RWPE1 (cell line): ENCODE measurements at places on chromosomes 11 and 22.

DNA sequence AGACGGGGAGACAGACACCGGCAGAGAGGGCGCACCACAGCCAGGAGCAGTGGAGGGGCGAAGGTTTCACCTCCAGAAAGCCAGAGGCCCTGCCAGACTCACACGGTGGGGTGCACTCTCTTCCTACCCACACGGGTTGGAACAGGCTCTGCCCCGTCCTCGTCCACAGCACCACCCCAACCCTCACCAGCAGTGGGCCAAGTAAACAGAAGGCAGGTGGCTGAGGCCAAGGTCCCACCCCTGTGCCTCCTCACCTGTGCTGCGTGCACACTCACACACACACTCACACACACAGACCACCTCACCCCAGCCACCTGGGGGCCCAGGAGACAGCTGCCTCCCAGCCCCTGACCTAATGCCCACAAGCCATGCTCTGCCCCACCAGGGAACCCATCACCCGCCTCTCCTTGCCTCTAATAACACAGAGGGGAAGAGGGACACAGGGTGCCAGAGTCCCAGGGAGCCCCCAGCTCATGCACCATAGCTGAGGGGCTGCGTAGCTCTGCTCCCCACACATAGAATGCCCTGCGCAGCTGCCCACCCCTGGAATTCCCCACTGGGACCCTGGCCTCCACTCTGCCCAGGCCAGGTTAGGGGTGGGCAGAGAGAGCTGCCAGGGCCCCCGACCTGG, 3.1 kb downstream of the CYB5R3 start:
- no peak for DNase-seq

- no peak for DNase-seq
These were observed 49.7 kb downstream of the ST14 start for GRCh38 chr11:130209128-130209932.

DNA sequence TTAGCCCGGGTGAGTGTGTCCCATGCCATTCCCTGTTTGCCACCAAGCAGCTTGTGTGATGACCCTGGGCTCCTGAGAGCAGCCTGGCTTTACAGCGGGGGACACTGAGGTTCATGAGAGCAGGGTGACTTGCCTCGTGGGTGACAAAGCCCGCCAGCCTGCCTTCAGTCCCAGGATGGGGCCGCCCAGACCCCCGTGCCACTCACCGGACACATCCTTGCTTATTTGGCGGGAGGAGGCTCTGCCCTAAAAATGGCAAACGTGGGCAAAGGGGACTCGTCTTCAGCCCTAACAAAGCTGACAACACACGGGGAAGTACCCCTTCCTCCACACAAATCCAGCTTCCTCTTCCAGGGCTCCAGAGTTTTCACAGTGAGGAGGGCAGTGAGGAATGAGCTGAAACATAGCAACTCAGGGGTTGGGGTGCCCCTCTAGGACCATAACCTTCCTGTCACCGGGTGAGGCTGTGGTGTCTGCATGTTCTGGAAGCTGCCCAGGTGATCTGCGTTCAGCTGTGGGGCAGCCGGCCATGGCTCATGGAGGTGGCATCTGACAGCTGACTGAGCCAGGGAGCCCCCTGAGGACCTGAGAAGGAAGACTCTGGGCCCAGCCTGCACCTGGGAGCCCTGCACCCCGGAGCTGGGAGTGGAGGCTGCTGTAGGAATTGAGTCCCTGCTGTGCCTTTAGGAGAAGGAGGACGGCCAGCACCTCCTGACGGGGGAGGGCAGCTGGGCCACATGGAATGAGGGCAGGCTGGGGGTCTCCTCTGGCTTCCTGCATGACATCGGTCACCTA, 16.7 kb downstream of the RIBC2 start:
- no peak for DNase-seq

- DNase-seq = no peak
These were observed 23.5 kb downstream of the DRICH1 start for GRCh38 chr22:23608583-23608982.

DNA sequence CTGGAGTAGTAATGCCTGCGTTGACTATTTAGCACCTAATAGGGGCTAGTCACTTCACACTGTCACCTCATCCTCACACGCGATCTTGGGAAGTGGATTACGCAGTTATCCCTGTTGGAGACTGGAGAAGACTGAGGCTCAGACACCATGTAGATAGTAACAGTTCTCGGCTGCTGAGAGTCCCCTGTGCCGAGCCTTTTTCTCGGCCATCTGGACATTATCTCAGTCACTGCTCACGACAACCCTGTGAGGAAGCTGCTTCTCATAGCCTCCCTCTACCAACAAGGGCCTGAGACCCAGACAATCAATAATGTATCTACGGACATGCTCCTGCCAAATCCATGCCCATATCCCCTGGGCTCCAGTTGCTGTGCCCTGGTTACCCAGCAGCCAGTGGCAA, 25.9 kb downstream of the SCUBE1 start:
- DNase-seq = no peak

DNA sequence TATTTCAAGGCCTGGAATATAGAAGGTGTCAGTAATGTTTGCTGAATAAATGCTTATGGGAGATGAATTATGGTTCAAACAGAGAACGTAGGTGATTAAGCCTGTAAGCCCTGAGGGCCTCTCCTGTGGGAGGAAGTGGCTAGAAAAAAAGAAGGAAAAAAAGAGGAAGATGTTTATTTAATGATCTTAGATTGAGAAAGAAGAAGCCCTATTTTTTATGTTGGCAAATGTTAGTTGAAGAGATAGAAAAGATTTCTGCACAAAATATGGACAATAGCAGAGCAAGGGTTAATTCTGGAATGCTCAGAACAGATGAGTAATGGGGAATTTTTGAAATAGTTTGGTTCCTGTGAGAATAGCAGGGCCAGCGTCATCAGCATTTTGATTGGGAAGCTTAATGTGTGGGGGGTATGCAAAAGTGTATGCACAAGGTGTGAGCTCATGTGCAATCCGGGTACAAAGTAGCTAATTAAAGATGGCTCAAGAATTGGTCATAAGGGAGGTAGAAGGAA, 95.7 kb downstream of the TEAD1 start:
- DNase-seq = peak; percentile 83

DNA sequence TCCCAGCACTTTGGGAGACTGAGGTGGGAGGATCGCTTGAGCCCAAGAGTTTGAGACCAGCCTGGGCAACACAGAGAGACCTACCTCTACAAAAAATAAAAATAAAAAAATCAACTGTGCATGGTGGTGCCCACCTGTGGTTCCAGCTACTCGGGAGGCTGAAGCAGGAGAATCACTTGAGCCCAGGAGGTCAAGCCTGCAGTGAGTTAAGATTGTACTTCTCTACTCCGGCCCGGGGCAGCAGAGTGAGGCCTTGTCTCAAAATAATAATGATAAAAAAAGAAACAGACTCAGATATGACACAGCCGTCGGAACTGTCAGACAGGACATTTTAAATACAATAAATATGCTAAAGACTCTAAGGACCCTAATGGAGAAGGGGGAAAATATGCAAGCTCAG, 18.4 kb downstream of the ASCL2 start:
- no peak for DNase-seq

DNA sequence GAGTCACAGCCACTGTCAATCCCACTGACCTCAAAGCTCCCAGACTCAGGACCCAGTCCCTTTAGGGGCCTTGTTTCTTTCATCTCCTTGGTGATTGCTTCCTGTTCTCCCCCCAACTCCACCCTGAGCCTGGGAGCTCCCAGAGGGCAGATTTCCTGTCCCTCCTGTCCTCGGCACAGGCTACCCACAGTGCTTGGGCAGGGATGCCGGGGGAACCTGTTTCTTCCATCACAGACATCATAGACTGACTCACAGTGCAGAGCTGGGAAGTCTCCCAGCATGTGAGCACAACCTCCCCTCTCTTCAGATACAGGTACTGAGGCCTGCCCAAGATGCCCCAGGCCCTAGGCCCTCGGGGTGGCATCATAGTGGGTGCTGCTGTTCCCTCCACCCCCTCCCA, 16.6 kb downstream of the TRIM29 start:
- DNase-seq = peak; percentile 48

DNA sequence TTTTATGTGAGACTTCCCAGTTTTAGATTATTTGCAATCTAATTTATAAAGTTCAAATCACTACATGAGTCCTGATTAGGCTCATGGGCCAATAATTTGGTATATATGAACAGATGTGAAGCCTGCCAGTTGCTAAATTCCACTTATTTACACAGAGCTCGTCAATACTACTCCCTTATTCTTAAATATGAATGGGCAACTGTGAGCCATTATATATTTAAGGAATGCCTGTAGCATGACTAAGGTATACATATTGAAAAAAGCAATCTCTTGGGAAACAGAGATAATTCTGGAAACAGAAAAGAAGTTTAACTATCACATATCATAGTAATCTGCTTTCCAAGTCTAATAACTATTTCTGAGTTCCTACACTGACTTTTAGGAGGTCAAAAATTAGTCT, 27.0 kb downstream of the RBMXL2 start:
- no peak for DNase-seq

DNA sequence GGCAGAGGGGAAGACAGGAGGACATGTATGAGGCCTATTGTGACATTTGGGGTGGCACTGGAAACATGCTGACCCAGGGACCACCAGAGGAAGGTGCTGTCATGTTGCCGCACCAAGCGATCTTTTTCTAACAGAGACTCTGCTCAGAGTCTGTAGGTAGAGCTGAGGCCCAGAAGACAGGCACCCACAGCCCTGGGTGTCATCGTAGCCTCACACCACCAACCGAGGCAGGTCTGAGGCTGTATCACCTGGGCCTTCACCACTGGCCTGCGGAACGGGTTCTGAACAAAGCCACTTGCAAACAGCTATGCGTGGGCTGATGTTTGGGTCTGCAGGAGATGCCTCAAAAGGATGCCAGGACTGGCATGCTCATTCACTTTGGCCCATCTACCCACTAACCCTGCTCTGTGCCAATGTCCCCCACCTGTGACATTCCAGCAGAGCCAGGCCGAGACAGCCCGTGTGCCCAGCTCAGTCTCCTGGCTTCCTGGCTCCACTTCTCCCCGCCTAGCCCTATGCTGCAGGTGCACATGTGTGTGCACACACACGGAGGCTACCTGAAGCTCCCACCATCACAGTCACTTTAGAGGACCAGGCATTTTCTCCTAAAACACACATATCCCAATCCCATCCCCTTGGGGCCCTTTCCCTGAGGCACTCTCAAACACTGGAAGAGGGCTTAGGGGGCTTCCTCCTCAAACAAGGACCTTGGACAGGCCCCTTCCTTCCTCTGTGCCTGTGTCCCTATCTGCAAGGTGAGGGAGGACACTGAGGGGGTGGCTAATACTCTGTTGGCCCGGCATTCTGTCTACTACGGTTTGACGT, 3.6 kb downstream of the TRIM29 start:
- no peak for DNase-seq

- DNase-seq = no peak
These were observed 53.0 kb downstream of the BRD1 start for GRCh38 chr22:49774499-49775151.

DNA sequence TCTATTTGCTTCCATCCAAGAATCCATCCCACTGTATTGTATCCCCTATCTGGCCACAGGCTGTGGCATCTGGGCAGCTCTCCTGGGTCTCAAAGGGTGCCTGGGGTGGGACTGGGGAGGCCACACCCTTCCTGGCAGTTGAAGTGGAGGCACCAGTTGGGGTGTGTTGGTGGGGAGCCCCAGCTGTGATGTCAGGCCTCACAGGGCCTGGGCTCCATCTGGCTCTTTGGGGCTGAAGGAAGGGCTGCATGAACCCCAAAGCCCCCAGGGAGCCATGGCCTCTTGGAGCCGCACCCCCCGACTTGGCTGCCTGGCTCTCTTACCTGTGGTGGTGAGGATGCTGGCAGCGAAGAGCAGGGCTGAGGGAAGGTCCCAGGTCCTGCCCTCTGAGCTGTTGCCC, 469 bp downstream of the KCNK7 start:
- no peak for DNase-seq

DNA sequence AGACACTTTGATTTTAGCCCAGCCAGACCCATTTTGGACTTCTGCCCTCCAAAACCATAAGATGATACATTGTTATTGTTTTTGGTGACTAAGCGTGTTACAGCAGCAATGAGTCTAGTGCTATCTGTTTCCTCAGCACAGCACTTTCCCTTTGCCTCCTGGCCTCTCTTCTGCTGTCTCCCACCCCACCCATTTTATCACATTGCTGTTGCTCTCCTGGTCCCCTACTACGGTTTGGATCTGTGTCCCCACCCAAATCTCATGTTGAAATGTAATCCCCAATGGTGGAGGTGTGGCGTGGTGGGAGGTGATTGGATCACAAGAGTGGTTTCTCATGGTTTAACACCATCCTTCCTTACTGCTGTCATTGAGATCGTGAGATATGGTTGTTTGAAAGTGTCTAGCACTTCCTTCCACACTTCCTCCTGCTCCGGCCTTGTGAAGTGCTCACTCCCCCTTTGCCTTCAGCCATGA, 59.8 kb upstream of the CD82 start:
- DNase-seq = no peak

GRCh38 chr11:130431801-130432200, 3.4 kb upstream of the ADAMTS8 start:
- no peak for DNase-seq

DNA sequence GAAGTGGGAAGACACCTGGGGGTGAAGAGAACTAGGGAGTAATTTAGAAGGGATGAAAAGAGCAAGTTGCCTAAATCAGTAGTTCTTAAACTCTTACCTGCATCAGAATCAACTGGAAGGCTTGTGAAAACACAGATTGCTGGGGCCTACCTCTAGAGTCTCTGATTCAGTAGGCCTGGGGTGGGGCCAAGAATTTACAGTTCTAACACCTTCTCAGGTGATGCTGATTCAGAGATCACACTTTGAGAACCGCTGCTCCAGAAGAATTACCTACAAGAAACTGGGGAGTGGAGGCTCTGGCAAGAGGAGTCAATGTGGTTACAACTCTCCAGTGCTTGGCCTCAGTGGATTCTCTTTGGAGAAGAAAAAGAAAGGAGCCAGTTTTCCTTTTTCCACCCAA, 128.7 kb downstream of the C11orf58 start:
- DNase-seq = no peak

- DNase-seq = no peak
These were observed 20.0 kb upstream of the CD5 start for GRCh38 chr11:61082062-61082870.
